CD4-positive, alpha-beta T cell treated with Interleukin-4 for 1 hour (primary cell): ENCODE measurements at places on chromosomes 12 and 14.

- DNase-seq: no peak
Measured at GRCh38 chr12:1529862-1530591, 64.4 kb downstream of the FBXL14 start.

GRCh38 chr12:117695956-117696355 lies 272.8 kb downstream of the KSR2 start:
- no peak for DNase-seq

DNA sequence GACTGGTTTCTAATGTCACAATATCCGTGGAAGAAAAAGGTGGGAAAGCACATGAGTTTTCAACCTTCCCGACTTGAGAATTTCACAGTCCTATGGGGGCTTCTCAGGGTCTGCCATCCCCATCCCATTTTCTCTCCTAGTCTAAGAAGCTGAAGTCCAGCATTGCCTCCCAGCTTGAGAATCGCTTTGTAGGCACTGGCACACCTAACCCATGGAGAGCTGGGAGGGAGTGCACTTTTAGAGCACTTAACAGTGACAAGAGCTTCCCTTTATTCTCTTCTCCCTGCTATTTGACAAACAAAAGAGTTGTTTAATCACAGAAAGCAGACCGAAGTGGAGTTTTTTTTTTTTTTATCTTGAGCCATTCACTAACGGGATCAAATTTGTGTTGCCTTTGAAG lies 22.8 kb upstream of the SRRM4 start:
- no peak for DNase-seq

- DNase-seq: peak; percentile 72
Measured at GRCh38 chr14:67571275-67571990, 28.6 kb downstream of the PIGH start.

GRCh38 chr12:52293926-52294325 lies 2.6 kb upstream of the KRT81 start:
- DNase-seq: no peak

DNA sequence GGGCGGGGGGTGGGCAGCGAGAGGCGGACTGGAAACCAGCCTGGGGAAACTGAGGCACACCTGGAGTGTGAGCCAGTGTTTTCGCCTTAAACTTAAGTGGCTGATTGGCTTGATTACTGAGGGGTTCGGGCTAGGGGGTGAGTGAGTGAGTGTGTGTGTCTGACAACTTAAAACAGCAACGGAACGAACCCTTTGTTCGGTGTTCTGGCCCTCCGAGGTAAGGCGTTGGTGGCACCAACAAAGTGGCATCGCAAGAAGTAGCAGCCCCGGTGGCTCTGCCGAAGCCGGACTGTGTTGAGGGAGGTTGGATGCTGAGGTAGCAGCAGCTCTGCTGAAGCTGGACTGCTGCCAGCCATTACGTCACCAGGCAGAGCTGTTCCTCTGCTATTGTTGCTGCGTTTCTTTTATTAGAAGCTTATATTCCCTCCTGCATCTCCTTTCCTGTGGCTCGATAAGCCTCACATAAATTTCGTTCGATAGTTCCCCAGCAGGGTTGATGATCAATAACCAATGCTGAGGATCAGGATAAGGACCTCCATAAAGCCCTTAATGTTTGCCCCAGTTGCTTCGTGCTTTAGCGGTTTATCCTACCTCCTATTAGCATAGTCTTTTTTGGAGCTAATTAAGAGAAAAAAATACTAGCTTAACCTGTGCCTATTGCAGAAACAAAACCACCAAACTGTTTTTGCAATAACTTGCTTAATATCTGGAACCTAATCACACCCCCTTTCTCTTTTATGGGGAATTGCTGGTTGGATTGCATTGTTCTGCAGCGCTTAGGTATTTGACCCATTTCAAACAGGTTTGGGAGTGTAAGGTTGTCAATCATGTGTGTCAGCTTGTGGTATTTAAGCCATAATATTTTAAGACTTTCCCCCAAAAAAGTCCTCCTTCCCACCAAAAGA lies 1.3 kb downstream of the GPR137C start:
- peak; percentile 87 for DNase-seq

- no peak for DNase-seq
Measured at GRCh38 chr12:72925716-72926115, 653.5 kb downstream of the TRHDE start.

DNA sequence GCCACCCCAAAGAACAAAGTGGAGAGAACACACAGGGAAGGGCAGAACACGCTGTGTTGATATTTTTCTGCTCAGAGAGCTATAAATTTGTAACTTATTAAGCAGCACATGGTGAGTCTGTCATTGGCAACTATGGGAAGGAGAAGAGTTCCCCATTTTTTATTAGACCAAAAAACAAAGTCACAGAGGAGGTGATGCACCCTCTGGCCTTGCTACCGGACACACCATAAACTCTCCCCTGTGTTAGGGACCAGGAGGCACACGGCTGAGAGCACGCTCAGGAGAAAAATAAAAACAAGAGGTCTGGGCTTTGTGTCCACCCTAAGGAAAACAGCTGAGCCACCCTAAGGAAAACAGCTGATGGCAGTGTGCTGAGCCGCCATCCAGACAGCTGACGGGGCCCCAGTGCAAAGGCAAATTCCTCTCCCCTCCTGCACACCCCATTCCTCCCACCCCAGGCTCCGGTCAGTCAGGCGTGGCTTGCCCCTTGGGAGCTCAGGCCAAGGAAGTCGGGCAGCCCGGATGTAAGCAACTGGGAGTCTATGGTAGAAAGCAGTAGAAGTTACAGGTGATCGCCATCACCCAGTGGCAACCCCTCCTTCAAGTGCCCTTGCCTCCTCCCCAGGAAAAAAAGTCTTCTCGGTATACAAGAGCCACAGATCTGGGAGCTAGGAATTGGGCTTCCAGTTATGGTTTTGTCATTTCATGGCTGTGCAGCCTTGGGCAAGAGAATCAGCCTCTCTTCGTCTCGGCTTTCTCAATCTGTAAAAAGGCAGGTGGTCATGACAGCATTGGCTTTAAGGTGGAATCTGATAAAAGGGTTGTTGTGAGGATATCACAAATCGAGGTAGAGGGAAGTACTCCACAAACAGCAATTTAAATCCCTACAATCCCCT lies 2.4 kb downstream of the PXN start:
- no peak for DNase-seq

DNA sequence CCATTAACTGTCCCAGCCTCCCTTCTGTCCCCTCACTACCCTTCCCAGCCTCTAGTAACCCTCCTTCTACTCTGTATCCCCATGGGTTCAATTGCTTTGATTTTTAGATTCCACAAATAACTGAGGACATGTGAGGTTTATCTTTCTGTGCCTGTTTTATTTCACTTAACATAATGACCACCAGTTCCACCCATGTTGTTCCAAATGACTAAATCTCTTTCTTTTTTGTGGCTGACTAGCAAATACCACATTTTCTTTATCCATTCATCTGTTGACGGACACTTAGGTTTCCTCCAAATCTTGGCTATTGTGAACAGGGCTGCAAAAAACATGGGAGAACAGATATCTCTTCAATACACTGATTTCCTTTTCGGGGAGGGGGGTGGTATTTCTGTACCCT lies 65.7 kb downstream of the PRKD1 start:
- DNase-seq: no peak

DNA sequence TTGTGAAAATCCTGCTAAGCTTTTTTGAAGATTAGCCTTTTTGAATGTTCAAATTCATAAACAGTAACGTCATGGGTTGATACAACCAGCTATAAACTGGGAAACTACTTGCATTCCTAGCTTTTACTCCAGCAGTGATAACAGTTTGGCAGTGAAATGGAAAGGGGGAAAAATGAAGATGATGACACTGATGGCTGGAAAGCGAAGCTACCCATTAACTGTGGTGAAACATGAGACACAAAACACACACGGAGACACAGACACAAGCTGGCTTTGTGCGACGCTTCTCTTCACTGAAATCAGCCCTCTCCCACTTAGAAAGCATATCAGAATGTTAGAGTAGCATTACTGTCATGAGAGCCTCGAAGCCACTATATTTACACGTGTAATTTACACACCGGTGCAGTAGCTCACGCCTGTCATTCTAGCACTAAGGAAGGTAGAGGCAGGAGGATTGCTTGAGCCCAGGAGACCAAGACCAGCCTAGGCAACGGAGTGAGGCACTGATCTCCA lies 15.7 kb downstream of the VPS37B start:
- no peak for DNase-seq

DNA sequence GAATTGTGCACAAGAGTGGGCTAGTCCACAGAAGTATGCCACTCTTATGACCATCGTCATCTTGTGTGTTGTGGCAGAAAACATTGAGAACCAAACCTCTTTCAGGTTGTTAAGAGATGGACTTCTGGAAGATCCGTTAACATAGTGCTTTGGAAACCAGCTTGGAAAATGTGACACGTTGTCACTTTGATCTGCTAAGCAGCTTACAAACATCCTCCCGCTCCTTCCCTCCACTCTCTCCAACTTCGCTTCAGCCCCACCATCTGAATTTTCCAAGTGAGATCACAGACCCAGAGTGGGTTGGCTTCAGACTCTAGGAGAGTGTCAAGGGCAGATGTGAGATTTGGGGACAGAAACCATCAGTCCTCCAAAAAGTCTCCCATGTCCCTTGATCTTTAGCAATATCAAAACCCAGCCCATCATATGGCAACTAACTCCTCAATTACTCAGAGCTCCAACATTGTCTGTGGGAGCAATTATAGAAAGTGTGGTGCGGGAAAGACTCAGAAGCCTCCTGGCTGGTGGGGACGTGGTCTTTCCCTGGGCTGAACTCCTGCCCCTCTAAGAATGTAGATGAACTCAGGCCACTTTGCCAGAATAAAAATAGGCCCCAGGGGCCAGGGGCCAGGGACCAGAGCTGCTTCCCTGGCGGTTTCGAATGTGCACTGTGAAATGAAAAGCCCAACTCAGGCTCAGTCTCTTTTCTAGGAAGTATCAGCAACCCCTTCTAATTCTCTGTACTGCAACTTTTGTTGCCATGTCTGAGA lies 129.5 kb downstream of the SLC38A6 start:
- DNase-seq: no peak

GRCh38 chr14:43988989-43989388 lies 518.1 kb downstream of the FSCB start:
- no peak for DNase-seq

DNA sequence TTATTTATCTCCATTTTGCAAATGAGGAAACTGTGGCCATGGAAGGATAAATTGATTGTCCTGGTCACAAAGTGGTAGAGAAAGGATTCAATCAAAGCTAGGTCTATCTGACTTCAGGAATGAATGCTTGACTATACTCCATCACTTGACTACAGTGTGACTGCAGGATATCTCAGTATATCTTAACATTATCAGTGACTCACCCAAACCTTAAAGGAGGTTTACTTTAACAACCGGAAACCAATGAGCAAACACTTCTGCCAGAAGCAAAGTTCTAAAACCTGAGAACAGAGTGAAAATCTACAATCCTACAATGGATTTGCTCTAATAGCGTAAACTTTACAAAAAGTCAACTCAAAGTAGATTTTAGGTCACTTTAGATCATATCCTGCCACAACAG lies 277.0 kb downstream of the CEP128 start:
- DNase-seq: no peak

- DNase-seq: no peak
Measured at GRCh38 chr14:57875296-57875695, 9.4 kb upstream of the SLC35F4 start.

DNA sequence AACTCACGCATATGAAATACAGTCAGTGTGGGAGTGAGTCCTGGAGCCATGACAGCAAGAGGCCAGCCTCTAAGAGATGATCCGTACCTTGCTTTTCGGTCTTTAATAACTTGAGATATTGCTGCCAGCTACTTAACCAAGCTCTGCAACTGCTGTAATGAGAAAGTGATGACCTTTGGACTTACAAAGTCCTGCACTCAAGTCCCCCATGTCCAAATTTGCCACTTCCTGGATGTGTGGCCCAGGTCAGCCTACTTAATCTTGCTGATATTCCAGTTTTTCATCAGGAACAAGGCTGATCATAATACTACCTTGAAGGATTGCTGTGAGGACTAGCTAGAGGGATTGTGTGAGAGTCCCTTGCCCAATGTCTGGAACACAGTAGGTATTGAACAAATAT lies 33.8 kb upstream of the DUSP6 start:
- DNase-seq: no peak

DNA sequence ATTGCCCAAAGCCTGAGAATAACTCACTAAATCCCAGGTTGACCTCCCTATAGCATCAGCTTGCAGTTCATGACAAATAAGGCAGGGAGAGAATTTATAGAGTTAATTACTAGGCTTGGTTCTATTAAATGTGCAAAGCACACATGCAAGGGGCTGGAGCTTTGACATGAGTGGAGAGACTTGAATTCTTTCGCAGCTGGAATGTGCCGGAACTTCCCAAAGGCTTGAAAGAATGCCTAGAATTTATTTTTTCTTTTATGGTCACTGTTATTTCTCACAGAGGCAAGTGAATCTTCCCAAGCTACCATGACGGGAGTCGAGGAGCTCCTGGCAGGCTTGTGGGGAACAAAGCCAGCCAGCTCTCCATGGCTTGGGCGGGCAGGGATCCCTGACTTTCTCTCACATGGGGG lies 95.5 kb upstream of the USP44 start:
- DNase-seq: no peak

DNA sequence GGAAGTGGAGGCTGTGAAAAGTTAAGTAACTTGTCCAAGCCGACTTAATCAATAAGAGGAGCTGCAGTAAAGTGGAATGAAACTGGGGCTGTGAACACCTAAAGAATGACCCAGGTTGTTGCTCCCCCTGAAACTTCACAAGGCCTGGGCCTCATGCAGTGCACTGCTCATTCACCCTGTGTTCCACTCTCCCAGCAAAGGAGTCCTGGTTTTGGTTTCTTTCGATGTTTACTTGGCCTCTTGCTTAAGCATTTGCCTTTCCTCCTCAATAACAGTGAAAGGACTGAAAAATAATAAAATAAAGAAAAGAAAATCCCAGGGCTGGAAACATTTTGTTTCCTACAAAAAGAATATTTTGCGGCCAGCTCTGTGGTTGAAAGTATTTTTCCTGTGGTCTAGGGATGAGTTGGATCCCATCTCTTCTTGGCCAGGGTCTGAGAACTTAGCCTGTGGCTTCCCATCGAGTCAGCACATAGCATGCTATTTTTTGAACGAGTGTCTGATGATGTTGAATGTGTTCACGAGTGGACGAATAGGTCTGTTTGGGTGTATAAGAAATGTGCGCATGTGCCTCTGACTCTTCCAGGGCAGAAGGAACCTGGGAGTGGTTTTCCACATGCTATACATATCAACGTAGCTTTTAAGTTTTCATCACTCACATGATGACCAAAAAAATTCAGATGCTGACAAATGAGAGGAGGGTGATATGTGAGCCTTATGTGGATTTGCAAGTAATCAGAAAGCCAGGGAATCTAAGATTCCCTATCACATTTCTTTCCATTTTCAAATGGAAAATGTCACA lies 349.8 kb downstream of the ZFP36L1 start:
- no peak for DNase-seq

- no peak for DNase-seq
Measured at GRCh38 chr12:26100666-26101349, 24.0 kb downstream of the BHLHE41 start.

DNA sequence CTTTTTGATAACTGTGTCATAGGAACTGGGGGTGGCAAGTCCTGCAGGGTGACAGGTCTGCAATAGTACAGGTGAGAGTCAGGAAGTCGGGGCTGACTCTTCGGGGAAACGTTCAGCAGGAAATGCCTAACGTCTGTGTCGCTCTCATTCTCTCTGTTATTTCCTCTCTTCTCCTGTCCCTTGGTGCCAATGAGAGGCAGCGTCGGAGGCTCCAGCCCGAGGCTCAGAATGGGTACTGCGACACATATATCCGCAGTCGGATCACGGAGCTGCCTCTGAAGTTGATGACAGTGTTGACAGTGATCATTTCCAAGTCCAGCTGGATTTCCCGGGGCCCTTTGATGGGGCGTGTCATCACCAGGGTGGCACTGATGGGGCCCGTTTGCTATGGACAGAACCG lies 2.7 kb upstream of the TC2N start:
- DNase-seq: peak; percentile 82

GRCh38 chr14:99231161-99231849 lies 40.7 kb downstream of the BCL11B start:
- no peak for DNase-seq
